ENCODE measurements at places on chromosomes 4 and X.

DNA sequence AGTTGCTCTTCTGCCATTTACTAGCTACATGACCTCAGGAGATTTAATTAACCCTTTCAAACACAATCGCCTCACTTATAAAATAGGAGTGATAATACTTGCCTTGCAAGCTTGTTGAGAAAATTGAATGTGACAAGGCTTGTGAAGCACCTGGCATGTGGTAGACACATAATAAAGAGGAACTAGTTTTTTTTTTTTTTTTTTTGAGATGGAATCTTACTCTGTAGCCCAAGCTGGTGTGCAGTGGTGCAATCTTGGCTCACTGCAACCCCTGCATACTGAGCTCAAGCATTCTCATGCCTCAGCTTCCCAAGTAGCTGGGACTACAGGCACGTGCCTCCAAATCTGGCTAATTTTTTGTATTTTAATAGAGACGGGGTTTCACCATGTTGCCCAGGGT lies 73.7 kb upstream of the STIM2 start:
- no peak for DNase-seq

DNA sequence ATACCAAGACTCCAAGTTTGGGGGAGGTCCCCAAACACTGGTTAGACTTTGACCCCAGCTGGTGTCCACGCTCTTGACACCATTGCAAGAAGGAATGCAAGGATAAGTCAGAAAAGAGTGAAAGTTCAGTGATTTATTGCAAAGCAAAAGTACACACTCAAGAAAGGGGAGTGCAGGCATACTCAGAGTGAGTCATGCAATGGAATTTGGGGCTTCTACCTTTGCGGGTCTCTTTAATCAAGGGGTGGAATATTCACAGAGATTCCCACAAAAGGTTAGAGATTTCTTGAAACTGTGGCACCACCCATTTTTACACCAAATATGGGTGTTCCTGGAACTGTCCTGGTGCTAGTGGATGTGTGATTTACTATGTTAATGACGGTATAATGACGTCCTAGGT lies 5.2 kb upstream of the SMIM10L2A start:
- DNase-seq: no peak

- no peak for DNase-seq
Observed at GRCh38 chr4:124631760-124632159, 80.8 kb downstream of the ANKRD50 start.

DNA sequence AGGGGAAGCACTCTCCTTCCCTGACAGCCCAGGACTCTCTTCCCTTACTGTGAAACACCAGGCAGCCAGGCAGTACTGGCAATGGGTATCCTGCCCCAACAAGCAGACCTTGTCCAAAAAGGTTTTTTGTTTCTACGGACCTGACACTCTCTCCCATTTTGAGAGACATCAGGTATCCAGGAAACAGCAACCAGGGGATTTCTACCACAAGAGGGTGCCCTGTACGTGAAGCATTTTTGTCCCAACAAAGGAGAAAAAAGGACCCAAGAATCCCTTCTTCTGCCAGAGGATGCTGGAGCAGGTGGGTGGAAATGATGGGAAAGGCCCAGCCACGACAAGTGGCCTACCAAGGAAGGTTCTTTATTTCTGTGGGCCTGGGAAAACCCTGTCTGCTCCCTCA lies 65.7 kb upstream of the FGF13 start:
- no peak for DNase-seq

DNA sequence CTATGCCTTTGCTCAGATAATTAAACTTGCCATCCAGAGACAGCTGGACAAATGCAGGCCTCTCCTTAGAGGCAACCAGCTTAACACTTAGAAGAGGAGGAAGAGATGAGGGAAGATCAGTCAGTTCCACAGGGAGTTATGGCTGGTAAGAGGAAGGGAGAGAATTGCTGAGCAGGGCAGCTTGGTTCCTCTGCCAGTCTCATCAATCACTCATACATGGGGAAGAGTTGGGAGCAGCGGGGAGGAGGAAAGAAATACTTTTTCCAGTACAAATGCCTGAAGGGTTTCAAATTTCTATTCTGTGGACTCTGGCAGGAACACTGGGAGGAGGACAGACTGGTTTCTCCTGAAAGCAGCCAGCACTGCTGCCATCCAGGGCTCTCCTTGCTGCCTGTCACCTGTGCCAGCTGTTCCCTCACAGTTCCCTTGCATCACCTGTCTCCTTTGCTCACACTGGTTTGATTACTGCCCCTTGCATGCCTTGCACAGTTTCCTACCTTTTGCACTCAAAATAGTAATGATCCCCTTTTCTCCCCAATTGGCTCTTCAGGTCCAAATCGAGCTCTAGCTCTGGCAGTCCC lies 59.5 kb downstream of the PGRMC2 start:
- no peak for DNase-seq

DNA sequence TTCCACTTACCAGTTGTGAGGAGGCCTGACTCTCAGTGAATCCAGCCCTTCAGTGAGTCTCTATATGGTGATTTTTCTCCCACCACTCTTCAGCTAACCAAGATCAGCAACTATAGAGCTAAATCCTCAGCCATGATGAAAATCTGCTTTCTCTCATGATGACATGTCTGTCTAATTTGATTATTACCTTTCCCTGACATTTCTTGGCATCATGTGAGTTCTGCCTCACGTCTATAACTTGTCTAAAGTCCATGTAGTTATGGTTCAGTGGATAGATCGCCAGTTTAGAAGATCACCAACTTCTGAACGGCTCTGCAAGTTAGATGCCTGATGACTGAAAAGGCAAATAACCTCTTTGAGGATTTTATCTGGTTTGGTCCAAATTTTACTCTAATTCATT lies 14.9 kb upstream of the DCAF8L1 start:
- no peak for DNase-seq

- no peak for DNase-seq
Observed at GRCh38 chr4:11954093-11954492, 525.4 kb upstream of the HS3ST1 start.

DNA sequence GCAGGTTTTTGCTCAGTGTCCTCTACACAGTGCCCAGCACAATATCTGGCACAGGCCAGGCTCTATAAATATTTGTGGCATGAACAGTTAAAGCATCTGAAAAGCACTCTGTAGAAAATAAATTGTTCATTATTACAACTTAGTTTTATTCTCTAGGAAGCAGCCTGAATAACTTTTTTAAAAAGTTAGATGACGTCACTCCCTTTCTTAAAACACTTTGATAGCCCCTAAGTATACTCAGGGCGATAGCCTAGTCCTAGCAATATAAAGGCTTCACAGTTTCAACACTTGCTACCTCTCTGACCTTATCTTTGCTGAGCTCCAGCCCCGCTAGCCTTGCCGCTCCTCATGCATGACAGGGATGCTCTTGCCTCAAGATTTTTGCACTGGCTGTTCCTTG lies 80.6 kb downstream of the GPM6A start:
- no peak for DNase-seq

GRCh38 chr4:25928379-25929297 lies 14.6 kb downstream of the SMIM20 start:
- no peak for DNase-seq

- DNase-seq: no peak
Observed at GRCh38 chrX:131970347-131970746, 52.8 kb upstream of the STK26 start.

- no peak for DNase-seq
Observed at GRCh38 chrX:148333989-148334388, 166.4 kb upstream of the AFF2 start.

DNA sequence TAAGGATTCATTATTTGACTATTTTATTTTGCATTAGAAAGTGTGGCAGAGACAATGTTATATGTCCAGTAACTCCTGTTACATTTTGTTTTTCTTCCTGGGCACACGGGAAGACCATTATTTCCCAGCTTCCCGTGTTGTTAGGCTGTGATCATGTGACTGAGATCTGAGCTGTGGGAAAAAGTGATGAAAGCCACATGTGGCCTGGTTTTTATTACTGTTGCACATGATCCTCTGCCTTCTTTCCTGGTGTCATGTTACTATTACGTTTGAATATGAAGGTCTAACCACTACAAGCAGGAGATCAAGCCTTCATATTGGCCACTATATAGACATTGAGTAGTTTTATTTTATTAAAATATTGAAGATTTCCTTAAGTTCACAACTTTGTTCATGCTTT lies 28.2 kb upstream of the MID1 start:
- no peak for DNase-seq

- DNase-seq: no peak
Observed at GRCh38 chr4:8453957-8454356, 13.4 kb downstream of the TRMT44 start.

DNA sequence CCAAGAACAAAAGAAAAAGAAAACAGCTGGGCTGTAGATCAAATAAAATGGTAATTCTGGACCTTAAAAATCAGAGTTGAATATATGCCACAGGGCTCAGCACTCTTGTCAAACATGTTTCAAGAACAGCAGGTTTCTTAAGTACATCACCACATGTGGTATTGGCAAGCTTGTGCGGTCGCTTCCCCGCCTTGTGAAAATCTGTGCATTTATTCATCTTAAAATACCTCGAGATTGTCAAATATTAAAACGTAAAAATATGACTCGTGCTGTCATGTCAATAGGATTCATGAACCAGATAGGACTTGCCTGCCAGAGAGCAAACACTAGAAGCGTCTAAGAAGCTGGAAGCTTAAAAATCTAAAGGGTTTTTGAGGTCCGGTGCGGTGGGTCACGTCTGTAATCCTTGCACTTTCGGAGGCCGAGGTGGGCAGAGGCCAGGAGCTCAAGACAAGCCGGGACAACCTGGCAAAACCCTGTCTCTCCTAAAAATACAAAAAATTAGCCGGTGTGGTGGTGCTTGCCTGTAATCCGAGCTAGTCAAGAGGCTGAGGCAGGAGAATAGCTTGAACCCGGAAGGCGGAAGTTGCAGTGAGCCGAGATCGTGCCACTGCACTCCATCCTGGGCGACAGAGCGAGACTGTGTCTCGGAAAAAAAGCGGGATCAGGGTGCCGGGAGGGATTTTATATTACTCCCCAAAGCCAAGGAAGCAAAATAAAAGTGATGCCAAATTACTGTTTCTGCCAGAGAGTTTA lies 40.2 kb upstream of the TMEM154 start:
- DNase-seq: no peak

DNA sequence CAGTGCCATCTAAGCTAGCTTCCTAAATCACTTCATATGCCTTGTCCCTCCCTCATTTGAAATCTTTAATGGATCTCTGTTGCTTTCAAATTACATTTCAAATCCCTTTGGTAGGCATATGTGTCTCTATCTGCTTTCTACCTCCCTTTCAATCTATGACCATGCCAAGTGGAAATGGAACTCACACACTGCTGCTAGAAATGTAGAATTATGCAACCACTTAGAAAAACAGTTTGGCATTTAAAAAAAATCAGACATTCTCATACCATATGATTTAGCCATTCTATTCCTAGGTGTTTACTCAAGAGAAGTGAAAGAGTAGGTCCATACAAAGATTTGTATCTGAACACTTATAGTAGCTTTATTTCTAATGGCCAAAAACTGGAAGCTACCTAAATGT lies 413.5 kb upstream of the INTU start:
- DNase-seq: no peak

GRCh38 chrX:15301924-15302323 lies 13.5 kb downstream of the ASB11 start:
- DNase-seq: no peak

GRCh38 chrX:69066021-69066757 lies 99.1 kb downstream of the PJA1 start:
- DNase-seq: no peak

- DNase-seq: no peak
Observed at GRCh38 chr4:94214703-94215319, 7.1 kb downstream of the SMARCAD1 start.

- no peak for DNase-seq
Observed at GRCh38 chr4:10118048-10119004, 1.7 kb upstream of the WDR1 start.

DNA sequence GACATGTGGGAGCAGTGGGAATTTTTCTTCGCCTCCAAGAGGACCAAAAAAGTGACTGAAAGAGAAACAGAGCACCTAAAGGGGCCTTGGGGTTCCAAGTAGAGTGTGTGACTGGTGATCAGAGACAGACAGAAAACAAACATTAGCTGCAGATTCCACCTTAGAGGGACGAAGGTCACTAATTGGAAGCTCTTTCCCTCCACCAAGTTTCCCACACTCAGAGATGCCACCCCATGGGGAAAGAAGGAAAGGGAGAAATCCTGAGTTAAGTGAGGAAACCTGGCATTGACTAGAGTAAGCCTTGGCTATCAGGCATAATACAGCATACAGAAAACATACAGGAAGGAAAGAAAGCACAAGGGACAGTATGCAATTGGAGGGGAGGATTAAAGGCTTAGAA lies 90.9 kb downstream of the HNRNPD start:
- DNase-seq: no peak

- no peak for DNase-seq
Observed at GRCh38 chrX:67619253-67619652, 75.4 kb downstream of the AR start.

DNA sequence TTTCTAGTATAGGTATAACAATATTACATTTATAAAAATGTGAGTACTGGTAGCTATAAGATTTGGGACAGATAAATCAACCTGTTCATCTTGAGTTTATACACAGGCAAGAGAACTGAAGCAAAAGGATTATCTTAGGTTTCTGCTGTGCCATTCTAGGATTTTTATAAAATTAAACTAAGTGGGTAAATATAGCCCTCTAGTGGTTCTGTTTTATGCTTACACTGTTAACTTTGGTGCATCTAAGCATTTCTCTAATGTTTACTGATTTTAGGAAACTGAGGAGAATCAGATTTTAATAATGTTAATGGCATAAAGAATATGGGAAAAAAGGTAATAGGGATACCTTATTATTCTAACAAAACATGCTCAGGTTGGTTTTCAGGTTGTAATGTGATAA lies 1.1 kb upstream of the RRH start:
- DNase-seq: no peak

GRCh38 chrX:79400623-79401022 lies 33.5 kb upstream of the ITM2A start:
- no peak for DNase-seq

GRCh38 chr4:19880206-19880605 lies 371.5 kb upstream of the SLIT2 start:
- DNase-seq: no peak

- no peak for DNase-seq
Observed at GRCh38 chr4:385934-386707, 48.5 kb downstream of the ZNF141 start.

DNA sequence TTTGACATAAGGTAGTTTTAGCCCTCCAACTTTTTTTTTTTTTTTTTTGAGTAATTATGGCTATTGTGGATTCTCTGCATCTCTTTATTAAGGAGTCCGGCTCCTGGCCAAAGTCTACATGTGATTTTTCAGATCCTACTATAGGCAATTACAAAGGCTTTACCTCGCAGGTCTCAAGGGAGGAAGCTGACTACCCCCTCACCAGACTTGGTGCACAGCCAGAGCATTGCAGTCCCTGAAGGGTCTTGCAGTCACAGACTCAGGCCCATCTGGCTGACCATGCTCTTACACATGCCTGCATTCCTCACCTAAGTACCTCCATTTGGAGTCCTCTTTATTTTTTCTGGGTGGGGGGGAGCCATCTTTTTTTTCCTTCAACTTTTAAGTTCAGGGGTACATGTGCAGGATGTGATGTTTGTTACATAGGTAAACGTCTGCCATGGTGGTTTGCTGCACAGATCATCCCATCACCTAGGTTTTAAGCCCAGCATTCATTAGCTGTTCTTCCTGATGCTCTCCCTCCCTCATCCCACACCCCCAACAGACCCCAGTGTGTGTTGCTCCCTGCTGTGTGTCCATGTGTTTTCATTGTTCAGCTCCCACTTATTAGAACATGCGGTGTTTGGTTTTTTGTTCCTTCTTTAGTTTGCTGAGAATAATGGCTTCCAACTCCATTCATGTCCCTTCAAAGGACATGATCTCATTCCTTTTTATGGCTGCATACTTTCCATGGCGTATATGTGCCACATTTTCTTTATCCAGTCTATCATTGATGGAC lies 88.4 kb upstream of the STIM2 start:
- no peak for DNase-seq

GRCh38 chrX:38717871-38718270 lies 83.4 kb upstream of the MID1IP1 start:
- DNase-seq: no peak
